Muscle of leg (tissue), 16 donors: ENCODE measurements at places on chromosomes 2 and 18.

DNA sequence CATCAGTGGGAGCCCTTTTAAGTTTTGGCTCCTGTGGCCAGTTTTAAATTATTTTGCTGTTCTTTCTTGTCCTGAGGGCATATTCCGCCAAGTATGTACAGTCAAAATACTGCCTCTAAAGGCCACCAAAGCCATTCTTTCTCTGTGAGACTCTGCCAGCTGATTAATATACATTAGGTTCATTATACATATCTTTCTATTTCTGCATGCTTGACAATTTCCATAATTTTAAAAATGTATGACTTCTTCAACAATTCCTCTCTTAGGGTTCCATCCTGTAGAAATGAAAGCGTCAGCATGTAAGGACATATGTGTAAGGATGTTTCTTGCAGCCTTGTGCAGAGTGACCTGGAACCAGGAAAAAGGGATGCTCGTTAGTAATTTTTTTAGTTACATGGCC lies 291.9 kb downstream of the PHLPP1 start:
- DNase-seq = no peak

DNA sequence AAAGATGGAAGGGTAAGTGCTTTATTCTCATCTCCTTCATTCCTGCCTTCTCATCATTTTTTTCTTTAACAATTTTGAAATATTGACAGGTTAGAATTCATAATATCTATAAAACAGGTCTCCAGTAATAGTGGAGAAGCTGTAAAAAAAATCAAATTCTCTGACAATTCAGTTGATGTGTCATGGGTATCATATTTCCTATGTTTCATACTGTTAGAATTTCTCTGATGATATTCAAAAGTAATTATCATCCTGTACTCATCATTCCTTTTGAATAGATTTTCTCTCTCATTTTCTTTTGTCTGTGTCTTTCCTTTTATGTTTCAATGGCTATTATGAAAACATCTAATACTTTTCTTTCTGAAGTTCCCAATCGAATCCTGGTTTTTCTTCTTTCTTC lies 97.7 kb downstream of the CPS1 start:
- DNase-seq = no peak

GRCh38 chr2:105609746-105610402 lies 134.8 kb upstream of the NCK2 start:
- no peak for DNase-seq

DNA sequence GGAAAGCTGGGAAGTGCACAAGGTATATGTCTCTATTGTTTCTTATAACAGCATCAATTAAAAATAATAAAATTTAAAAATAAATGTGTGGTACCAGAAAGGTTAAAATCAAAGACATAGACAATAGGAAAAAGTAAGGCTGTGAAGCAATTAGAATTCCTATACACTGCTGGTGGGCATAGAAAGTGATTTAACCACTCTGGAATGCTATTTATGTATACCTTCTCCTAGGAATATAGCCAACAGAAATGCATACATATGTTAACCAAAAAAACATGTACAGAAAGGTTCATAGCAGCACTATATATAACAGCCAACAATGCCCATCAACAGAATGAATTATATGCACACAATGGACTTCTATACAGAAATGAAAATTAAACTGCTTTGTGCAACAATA lies 43.0 kb downstream of the WDSUB1 start:
- no peak for DNase-seq

DNA sequence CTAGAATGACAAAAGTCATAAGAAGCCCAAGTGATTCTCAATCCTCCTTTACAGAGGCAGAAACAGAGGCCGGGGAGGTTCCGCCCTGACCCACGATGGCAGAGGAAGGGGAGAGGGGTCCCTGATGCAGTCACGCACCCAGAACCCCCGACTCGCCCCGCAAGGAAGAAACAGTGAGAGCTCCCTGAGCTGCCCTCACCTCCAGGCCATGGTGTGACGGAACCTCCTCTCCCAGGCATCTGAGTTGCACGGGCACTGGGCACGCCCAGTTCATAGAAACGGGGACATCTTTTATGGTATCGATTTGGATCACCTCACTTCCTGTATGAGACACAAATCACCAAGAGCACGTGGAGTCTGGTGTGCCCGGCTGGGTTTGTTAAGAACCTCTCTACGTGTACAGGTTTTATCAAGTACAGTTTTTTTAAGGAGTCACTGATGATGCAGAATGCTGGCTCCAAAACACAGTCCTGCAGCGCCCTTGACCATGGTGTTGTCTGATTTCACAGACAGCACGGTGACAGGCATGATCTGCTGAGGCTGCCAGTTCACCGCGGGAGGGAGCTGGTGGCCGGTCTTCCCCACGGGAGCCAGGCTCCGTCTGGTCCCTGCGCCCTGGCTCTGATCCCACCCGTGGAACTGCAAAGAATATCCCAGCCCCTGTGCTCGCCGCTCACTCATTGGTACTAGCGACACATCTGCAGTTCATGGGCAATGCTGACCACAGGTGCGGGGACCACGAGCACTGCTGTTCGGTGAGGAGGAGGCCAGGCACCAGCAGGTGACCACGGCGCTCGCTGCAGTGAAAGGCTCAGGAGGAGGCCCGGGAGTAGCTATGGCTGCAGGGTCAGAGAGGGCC lies 35.6 kb downstream of the PXDN start:
- DNase-seq = no peak

DNA sequence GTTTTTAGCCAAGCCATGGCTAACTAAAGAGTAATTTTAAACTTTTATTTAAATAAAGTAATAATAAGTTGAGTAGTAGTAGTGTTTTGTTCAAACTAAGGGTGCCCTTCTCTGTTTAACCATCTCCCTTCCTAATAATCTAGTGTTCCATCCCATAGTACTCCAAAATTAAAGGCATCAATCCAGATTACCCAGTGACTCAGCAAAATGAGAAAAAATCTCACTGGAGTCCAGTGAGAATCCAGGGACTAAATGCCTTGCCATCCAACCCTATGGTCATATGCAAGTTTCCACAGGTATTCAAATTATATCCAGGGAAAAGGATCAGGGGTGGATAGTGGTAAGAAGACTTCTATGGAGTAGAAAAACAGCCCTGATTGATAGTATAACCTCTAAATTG lies 19.6 kb upstream of the VRK2 start:
- DNase-seq = no peak

- no peak for DNase-seq
Measured at GRCh38 chr2:11212645-11213044, 57.4 kb downstream of the SLC66A3 start.
